ENCODE measurements at places on chromosomes 7 and 10.

DNA sequence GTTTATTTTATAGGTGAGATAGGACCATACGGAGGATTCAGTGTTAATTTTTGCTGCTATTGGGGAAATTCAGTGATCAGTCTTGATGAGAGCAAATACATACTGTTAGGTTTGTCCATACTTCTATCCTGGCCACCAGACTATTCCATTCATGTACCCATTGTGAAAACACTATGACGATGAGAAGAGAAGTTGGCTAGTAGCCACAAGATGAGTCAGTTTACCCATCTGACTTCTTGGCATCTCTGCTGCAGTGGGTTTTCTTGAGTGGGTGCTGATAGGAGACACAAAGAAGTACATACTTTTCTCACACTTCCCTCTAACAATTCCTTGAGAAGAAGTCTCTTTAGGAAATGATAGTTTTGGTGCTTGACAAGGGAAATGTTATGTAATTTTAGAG is 133.1 kb downstream of the TFPI2 start:
- DNase-seq = no peak

GRCh38 chr7:40382145-40382544 is 247.3 kb downstream of the SUGCT start:
- DNase-seq = no peak

DNA sequence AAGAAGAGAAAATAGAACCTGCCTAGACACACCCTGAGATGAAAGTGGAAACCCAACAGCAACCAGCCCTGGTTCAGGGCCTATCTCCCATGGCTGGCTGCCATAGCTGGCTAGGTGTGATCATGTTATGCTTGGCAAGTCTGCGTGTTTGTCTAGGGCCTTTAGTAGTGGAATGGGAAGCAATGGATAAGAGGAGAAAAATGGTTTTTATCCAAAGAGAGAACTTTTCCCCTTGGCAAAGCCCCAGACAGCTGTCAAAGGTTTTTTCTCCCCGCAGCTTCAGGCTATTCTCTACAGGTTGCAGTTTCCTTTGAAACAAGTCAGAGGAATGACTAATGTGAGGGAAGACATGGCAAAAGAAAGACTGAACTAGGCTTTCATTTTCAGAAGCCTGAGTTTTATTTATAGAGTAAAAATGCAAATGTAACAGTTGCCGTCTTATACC is 161.5 kb downstream of the SEMA3D start:
- DNase-seq = no peak

- no peak for DNase-seq
These were observed 215.7 kb downstream of the BAMBI start for GRCh38 chr10:28892818-28893547.

- no peak for DNase-seq
These were observed 138.1 kb downstream of the LRMDA start for GRCh38 chr10:75569506-75569905.

- peak; percentile 99 for DNase-seq
These were observed 14.5 kb upstream of the CPA1 start for GRCh38 chr7:130365511-130366441.

DNA sequence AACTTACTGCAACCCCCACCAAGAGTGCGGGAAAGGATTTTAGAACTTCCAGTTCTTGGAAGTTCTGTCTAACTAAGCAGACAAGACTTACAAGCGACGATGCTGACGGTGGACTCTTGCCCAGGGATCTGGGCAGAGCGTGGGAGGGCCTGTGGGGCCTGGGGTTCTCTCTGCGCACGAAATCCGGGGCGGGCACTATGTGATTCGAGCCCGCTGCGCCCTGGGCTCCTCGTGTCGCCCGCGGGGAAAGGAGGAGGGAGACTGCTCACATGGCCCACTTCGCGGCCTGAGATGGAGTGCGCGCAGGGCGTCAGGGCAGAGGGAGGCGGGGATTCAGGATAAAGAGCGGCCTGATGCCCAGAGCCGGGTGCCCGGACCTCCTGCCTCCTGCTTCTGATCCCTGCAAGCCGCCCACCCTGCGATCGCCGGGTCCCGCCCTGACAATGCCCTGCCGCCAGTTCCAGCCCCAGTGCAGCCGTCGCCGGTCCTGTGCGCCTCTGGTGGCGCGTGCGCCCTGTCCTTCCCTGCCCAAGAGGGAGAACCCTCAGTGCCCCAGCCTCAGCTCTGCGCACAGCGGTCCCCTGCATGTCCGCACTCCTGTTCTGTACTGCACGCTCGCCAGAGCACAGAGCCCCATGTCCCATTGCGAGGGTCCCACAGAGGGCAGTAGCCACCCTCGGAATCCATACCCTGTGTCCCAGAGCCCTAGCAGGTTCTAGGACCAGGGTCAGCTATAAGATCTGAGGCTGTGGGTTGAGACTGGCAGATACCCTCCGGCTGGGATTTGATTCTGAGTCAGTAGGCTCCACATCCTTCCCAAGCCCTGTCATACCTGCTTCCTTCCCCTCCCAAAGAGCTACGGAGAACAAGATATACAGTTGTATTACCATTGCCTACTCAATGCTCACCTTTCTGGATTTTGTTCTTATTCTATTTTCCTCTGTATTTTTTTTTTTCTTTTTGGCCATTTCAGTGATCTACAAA is 99.4 kb upstream of the TMEM106B start:
- no peak for DNase-seq

GRCh38 chr10:57699944-57700343 is 567.8 kb downstream of the IPMK start:
- no peak for DNase-seq

DNA sequence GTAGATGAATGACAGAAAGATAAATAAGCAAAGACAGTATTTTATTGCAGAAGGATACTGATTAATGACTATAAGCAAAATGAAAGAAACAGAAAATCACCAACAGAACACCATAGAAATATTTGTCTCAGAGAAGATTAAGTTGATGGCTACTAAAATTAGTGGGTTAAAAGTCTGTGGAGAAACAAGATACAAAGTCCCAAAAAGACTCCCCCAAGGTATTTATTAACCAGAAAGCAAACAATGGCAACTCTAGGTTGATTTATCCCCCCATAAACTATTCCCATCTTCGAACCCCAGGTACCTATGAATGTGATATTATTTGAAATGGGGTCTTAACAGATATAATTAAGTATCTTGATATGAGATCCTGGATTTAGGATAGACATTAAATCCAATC is 1104.5 kb upstream of the PHF14 start:
- DNase-seq = no peak

DNA sequence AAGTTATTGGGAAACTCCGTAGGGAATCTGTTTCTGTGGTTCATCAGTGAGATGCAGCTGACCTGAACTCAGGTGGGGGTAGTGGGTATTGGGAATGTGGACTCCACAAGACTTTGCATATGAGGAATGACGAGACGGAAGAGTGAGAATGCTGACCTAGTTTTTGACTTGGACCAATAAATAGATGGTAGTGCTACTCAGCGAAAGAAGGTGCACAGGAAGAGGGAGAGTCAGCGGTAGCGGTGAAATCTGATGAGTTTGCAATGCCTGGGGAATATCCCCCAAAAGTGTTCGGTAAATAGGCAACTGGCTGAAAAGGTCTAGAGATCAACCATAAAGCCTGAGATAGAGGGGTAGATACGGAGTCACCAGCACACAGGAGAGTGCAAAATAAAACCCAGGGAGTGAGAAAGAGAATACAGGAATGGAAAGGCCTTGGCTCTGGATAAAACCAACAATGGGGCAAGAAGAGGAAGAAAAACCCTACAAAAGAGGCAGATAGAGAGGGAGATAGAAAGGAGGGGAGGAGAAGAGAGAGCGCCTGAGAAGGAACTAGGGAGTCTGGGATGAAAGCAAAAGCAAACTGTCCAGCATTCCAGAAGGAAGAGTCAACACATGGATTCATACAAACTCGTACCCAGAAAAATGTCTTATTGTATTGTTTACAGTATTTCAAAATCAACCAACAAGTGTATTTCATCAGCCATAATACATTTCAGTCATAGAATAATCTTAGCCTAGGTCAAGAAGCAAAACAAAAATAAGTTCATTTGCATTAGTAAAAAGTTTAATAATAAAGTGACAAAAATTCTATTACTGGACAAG is 5.4 kb downstream of the ARHGAP21 start:
- no peak for DNase-seq

DNA sequence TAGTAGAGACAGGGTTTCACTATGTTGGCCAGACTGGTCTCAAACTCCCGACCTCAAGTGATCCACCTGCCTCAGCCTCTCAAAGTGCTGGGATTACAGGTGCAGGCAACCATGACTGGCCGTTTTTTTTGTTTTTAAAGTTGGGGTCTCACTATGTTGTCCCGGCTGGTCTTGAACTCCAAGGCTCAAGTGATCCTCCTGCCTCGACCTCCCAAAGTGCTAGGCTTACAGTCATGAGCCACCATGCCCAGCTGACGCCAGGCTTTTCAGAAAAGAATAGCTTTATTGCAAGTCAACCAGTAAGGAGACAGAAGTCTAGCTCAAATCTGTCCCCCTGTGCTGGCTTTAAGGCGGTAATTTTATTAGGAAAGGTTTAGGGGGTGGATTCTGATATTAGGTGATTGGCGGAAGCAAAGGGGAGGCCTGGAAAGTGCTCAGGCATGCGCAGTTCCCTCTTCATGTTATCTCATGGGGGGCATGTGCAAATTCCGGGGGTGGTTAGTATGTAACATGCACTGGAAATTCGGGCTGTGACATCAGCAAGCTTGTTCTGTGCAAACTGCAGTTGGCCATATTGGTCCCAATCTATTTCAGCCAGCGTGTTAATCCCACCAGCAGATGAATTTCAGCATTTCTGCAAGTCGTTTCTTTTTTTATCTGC is 42.7 kb downstream of the LIMK1 start:
- no peak for DNase-seq

DNA sequence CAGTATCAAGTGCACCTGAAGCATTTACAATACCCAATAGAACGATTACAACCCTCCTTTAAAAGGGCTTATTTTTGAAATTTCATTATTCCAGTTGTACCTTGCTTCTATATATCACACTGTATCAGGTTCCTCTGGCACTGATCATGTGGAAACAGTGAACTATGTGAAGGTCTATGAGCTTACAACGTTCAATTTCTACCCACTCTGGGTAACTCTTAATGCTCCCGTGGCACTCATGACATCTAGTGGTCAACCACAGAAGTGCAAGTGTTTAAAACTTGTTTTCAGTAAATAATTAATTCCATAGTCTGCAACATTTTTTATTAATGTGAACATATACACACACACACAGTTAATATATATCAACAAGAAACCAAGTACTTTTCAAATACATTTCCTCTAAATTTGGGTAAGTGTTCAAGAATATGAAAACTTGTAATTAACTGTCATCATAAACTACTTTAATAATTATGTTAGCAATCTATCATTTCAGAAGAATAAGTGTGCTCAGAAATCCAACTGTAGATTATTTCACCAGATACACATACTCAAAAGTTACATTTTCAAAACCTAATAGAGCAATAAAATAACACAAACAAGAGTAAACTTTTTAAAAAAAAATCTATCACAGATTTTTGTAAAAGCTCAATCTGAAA is 61.0 kb downstream of the MPP7 start:
- DNase-seq = peak; percentile 71

DNA sequence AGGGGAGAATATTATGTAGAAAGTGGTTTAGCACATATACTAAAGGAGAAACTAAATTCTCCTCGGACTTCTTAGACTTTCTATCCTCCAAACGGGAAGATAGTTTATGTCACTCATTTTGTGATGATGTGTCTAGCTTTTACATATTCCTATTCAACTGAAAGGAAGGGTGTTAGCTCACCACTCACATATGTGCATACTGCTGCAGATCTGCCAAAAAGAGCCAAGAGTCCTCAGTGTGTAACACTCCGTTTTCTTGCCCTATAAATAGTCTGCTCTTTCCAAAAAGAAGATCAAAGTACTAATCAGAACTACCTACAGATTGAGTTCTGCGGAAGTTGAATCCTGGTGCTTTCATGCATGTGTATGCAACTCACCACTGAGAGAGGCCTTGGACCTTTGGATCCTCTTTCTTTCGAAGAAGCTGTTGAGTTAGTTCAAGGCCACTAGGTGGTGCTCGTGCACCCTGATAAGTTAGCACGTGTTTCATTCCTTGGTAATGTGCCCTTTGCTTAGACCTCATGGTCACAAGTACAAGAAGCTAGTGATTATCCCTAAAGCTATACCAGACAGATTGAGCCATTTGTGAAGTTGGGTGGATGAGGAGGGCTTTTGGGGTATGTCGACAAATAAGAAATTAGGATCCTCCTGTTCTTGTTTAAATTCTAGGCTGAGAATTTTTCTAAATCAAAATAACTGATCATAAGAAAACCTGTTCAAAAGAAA is 14.1 kb downstream of the YAE1 start:
- peak; percentile 79 for DNase-seq

- DNase-seq = no peak
These were observed 618.6 kb downstream of the SUGCT start for GRCh38 chr7:40753455-40753854.

DNA sequence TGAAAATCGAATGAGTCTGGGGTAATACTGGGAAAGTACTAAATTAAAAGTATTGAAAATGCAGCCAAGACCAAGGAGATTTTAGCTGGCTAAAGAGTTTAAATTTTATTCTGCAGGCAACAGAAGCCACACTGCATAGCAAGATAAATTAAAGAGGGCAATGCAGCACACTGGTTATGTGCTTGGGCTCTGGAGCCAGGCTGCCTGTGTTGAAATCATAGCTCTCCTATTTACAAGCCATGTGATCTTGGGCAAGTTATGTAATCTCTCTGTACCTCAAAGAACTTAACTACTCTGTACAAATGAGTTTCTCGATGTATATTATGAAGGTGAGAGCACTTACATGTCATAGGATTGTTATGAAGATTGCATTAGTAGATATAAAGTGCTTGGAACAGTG is 9.9 kb downstream of the SLC25A13 start:
- DNase-seq = no peak

GRCh38 chr7:65503434-65504152 is 129.9 kb downstream of the ZNF92 start:
- no peak for DNase-seq

DNA sequence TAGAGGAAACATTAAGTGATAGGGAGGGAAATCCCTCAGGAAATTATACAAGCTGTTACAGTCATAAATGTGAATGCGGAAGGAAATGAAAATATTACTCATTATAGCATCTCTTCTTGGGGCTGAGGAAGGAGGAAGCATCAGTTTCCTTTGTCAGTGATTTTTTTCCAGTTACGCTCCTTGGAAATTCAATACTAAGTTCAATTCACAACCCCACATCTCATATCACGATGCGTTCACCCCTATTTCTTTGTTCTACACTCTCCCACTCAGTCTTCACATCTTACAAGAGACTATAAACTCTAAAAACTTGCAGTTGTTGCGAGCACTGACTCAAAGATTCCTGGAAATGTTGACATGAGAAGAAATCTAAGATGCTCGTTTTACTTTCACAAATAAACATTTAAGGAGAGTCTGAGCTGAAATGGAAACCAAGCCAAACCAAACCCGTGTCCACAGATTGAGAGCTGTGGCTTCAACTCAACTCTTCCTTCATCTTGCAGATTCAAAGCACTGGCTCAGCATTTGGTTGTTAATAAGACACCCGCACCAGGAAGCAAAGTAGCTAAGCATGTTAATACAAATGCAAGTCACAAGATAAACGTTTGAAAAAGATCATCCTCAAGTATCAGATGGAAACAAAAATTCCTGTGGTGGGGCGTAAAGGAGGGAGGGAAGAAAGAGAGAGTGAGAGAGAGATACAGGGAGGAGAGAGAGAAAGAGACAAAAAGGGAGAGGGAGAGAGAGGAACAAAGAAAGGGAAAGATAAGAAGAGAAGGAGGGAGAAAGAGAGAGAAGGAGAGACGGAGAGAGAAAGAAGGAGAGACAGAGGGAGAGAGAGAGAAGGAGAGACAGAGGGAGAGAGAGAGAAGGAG is 150.0 kb upstream of the RSU1 start:
- DNase-seq = no peak
